ENCODE measurements at places on chromosomes 6 and 20. TPM values are rescaled to one million over a fixed set of nuclear protein-coding genes. Genes with fewer than 3 reads are reported as not detected.

The PSORS1C1 gene
- not detected for total RNA-seq

GRCh38 chr6:29924287-29924686 is 18.0 kb upstream of the HLA-A start:
- DNase-seq, result no peak

DNA sequence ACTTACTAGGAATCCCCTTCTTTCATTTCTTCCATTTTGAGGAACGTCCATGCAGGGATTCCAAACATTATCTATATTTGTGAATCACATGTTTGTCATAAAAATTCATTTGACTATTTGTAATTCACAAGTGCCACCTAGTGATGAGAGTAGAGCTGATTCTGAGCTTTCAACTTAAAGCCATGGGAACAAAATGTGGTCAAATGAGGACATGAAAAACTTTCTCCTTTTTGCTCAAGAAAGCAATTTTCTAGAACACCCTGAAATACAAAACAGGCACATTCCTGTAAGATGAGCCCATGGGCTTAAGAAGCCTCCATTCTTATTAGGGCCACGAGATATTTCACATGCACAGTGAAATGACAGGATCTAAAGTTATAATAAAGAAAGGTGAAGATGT is 12.3 kb downstream of the MAP3K7 start:
- DNase-seq, result no peak

- no peak for DNase-seq
Observed at GRCh38 chr6:52653151-52653550, 17.8 kb upstream of the TMEM14A start.

DNA sequence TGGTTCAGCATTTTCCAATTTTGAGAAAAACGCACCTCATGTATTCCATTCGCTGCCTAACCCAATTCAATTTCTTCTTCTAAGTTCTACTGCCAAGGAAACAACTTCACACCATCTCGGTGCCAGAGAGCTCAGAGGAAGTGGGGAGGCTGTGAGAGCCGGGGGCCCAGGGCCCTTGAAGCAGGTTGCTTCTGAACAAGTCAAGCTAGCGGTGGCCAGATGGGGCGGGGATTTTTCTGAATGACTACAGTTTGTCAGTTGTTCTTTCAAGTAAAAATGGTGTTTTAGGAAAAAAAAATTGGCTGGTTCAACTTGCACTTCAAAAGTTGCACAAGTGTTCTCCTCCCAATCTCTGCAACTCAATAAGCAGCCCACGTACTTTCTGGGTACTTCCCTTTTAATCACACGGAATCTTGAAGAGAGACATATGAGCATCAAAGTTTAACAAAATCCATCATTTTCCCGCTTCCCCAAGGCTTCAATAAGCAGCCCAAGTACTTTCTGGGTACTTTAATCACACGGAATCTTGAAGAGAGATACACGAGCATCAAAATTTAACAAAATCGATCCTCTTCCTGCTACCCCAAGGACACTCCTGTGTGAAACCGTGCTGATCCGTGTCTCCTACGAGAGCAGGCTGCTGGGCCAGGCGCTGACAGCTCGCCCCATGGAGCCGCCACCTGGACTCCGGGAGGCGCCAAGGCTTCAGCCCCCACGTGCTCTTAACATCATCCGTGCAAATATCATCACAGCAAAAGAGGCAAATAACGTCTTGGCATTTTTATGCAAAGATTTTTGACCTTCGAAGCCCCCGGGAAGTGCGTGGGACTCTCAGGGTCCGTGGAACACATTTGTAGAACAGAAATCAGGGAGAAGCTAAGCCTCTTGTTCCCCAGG is 186.7 kb upstream of the PDE10A start:
- DNase-seq, result no peak

GRCh38 chr6:160141001-160141726 is 19.5 kb downstream of the SLC22A1 start:
- no peak for DNase-seq

- DNase-seq, result no peak
Observed at GRCh38 chr6:23692184-23692583, 433.8 kb upstream of the NRSN1 start.

The AVP gene
- total RNA-seq, result not detected

- no peak for DNase-seq
Observed at GRCh38 chr6:115817161-115817560, 243.5 kb downstream of the FRK start.

DNA sequence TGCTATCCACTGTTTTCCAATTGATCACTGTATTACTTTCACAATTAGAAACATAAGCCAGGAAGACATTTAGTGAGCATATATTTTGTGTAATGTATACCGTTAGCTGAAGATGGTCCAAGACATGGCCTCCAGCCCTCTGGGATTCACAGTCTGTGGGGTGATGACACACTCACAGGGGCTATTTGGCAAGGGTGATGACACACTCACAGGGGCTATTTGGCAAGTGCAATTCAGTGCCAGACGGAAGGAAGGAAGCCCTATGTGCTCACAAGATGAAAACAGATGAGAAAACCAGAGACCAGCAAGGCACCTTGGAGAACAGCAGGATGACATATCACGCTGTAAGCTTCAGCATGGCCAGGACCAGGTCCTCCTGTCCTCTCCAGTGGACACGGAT is 183.7 kb downstream of the MBOAT1 start:
- no peak for DNase-seq

- DNase-seq, result no peak
Observed at GRCh38 chr20:5822569-5822968, 72.4 kb downstream of the SHLD1 start.

The DUSP15 gene
- 9.8 TPM for total RNA-seq

DNA sequence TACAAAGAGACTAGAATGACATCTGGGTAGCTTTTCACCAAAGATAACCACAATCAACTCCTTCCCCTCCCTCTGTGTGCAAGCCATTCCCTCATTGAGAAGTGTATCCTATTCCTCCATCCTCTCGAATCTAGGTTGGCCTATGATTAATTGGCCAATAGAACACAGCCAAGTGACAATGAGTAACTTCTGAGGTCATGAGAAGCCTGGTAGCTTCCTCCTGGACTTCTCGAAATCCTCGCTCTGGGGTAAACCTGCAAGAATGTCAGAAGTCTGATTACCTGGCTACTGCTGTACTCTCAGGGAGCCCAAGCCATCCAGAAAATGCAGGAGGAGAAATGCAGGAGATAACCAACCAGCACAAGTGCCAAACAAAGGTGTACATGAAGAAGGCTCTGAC is 13.1 kb downstream of the ARHGAP18 start:
- no peak for DNase-seq

The MARCKS gene
- 498 TPM for total RNA-seq

The FNDC1 gene
- total RNA-seq, result 1.2 TPM

GRCh38 chr20:50296450-50297375 is 106.1 kb downstream of the CEBPB start:
- no peak for DNase-seq

DNA sequence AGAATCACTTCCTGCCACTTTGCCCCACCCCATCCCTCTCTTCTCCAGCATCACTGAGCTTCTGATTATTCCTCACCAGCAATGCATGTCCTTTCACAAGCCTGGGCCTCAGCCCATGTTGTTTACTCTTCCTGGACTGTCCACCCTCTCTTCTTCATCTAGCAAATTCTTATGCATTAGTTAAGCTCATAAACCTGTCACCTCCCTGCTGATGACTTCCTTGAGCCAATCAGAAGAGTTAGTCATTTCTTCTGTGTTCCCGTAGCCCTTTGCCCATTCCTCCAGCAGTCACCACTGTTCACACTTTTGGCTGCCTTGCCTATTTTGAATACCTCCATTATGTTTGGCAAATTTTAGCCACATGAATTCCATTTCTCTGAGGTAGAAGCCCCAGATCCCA is 4.1 kb upstream of the CRYBG1 start:
- no peak for DNase-seq

The TRIM31 gene
- total RNA-seq, result not detected

The CAGE1 gene
- total RNA-seq, result not detected

DNA sequence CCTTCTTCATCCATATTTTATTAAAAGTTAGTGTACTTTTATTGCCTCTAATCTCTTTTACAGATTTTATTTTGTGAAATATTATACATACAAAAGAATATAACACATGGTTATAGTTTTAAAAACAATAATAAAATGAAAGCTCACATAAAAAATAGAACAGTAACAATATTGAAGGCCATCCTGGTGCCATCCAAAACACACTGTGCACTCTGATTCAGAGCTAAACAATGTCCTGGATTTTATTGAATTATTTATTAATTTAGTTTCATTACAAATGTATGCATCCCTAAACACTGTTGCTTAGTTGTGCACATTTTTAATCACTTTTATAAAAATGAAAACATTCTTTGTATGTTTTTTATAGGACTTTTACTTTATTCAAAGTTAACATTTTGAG is 32.9 kb downstream of the RNF217 start:
- DNase-seq, result no peak

The KCNB1 gene
- 5.7 TPM for total RNA-seq

The SCGN gene
- total RNA-seq, result 30.2 TPM

The PAX1 gene
- total RNA-seq, result not detected

The SAMD10 gene
- 5.7 TPM for total RNA-seq

The GSTA4 gene
- total RNA-seq, result 119 TPM

DNA sequence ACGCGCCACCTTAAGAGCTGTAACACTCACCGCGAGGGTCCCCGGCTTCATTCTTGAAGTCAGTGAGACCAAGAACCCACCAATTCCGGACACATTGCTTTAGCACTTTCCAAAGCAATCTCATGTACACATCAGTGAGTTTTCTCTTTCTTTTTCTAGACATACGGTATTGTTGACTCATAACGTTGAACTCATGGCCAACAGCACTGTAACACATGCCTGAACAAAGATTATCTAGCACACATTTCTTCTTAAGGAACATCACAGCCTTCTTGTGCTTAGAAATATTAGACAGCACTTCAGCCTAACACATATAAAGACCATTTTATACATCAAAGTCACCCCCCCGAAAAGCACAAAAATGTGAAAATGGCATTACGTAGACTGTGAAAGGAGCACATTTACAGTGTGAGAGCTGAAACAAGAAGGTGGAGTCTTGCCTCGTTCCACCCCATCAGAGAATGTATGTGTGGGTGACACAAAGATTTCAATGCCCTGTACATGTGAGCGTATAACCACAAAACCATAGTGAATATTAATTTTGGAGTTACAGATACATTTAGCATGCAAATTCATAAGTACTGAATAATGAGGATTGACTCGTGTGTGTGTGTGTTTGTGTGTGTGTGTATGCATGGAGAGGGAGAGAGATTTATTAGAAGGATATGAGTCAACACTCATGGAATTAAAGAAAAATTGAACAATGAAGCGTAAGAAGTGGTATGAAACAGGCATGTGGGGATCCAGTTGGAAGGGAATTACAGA is 134.1 kb downstream of the FAM83B start:
- DNase-seq, result no peak

- DNase-seq, result no peak
Observed at GRCh38 chr6:108897371-108897770, 49.1 kb downstream of the ARMC2 start.

The NANP gene
- total RNA-seq, result 6.5 TPM

- no peak for DNase-seq
Observed at GRCh38 chr6:154977588-154977987, 17.5 kb upstream of the TIAM2 start.

The TINAG gene
- total RNA-seq, result 0.41 TPM

- no peak for DNase-seq
Observed at GRCh38 chr6:137357263-137357947, 136.8 kb downstream of the OLIG3 start.

DNA sequence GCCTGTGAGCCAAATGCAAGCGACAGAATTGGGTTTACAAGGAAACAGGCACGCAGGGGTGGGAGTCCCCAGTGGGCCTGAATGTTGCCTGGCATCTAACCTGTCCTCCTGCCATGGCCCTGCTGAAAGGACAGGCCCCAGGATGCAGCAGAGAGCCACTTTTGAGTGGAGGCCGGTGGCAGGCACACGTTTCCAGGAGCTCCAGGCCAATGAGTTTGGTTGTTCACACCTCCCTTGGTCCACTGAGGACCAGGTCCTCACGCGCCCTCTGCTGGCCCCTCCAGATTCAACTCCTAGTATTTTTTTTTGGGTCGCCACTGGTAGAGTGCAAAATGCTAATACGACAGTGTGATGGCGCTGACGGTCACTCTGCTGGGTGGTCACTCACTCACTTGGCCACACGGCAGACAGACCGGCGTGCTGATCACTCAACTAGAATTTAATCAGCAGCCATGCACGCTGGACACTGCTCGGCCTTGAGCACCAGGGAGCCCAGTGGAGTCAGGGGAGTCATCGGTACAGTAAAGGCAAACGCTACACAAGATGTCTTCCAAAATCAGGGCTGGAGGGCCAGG is 81.7 kb upstream of the NFATC2 start:
- DNase-seq, result peak; percentile 25

The FAM162B gene
- total RNA-seq, result 1.2 TPM

The CST4 gene
- total RNA-seq, result not detected

- no peak for DNase-seq
Observed at GRCh38 chr6:41671376-41671775, 33.1 kb downstream of the MDFI start.

- no peak for DNase-seq
Observed at GRCh38 chr6:112288475-112288874, 34.1 kb upstream of the LAMA4 start.

The IL17A gene
- total RNA-seq, result not detected

GRCh38 chr6:13425943-13426931 is 61.2 kb downstream of the GFOD1 start:
- no peak for DNase-seq

The POM121L2 gene
- not detected for total RNA-seq

The OTOR gene
- 0.82 TPM for total RNA-seq

GRCh38 chr6:104625536-104625935 is 234.2 kb downstream of the HACE1 start:
- no peak for DNase-seq

- DNase-seq, result no peak
Observed at GRCh38 chr6:134590449-134590848, 272.5 kb upstream of the SGK1 start.

GRCh38 chr6:98834060-98835031 is at the start of gene POU3F2:
Gene POU3F2, plus strand, starts transcription at chr6:98834574. Its CDS starts 300 bp downstream, at chr6:98834874.
- DNase-seq, result peak; percentile 84

DNA sequence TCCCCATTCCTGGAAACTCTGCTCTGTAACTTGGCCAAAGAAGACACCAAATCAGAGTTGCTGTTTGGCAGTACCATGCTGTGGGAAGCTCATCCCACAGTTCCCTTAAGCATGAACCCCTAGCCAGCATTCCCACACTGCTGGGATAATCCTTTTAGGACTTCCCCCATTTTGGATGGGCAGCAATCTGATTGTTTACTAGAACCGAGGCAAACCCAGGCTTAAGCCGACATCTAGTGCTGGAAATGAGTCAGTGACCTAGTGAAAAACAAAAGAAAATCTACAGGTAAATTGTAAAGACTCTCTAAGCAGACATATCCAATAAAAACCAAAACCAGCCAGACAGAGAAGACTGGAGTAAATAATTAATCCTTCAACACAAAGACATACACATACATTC is 5.2 kb downstream of the DNAH8 start:
- DNase-seq, result no peak

The ADGB gene
- under 0.01 TPM for total RNA-seq

The PROKR2 gene
- total RNA-seq, result 8.6 TPM

The TRDN gene
- total RNA-seq, result under 0.01 TPM

- no peak for DNase-seq
Observed at GRCh38 chr6:55651015-55651414, 72.0 kb upstream of the HMGCLL1 start.

The MEI4 gene
- 0.82 TPM for total RNA-seq

GRCh38 chr6:154622618-154623336 is 110.4 kb upstream of the SCAF8 start:
- no peak for DNase-seq

Measured in frontal cortex (tissue), 4 donors.